Stimulated activated CD8-positive, alpha-beta memory T cell treated with anti-CD3 and anti-CD28 coated beads, Interleukin-7, amount 100 ng/mL, for 1 hour (primary cell): ENCODE measurements at places on chromosomes 1 and 21.

- DNase-seq, result no peak
These were observed 36.7 kb upstream of the SH3D21 start for GRCh38 chr1:36269408-36269838.

GRCh38 chr1:226973898-226974543, 33.9 kb downstream of the COQ8A start:
- no peak for DNase-seq

DNA sequence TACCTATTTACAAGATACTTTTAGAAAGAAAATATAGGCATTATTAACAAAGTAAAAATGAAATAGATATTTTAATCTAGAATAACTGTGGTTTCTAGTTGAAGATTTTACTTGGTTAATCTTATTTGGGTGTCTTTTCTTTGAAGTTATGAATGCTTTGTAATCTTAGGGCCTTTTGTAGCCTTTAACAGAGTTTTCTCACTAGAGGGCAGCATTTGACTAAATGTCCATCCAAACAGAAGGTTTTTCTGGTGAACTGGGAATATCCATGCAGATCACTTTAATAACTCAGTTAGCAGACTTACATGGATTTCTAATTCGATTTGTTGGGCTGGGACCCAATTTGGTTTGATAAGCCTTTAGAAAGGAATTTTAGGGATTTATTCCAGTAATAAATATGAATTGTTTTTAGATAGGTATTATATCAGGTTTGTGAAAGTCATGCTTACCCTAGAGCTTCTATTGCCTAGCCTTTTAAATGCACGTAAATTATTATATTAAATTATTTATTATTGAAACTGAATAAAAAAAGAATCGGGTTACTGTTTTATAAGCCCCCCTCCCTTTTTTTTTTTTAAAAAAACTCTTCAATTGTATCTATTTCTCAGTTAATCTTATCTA, 119.7 kb downstream of the ZNF326 start:
- DNase-seq, result no peak

DNA sequence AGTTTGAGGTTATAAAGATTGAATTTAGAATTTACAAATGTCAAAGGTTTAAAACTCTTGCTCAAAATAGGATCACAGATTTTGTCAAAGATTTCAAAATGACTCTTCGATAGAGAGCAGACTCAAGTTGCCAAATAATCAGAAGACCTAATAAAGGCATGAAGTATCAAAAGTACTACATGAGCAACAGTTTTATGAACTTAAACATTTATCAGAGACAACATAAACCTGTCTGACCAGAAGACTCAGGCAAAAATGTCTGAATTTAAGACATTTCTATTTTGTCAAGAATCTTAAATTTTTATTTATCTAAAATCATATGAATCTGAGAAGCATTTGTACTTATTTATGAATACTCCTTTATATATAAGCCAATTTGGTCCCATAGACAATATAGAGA, 330.9 kb downstream of the PTPRU start:
- DNase-seq, result no peak

- no peak for DNase-seq
These were observed 346.3 kb downstream of the NPHP4 start for GRCh38 chr1:5645929-5646328.

DNA sequence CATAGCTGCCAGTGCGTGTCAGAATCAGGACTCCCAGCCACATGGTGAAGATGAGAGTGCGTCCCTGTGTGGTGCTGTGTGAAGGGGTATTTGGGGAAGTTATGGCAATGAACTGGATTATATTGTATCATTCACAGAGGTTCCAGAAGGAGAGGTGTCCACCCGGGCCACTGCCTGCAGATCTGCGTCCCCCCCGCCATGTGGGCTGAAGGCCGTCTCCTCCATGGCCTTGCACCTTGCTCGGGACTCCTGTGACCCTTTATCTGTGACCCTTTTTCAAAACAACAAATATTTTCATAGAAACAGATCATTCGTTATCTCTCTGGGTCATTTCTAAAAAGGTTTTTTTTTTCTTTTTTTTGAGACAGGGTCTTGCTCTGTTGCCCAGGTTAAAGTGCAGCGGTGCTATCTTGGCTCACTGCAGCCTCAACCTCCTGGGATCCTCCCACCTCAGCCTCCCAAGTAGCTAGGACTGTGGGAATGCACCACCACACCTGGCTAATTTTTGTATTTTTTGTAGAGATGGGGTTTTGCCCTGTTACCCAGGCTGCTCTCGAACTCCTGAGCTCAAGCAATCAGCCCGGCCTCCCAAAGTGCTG, 120.2 kb upstream of the ERRFI1 start:
- no peak for DNase-seq

GRCh38 chr21:30990514-30991262, 47.6 kb downstream of the KRTAP19-8 start:
- DNase-seq, result no peak

DNA sequence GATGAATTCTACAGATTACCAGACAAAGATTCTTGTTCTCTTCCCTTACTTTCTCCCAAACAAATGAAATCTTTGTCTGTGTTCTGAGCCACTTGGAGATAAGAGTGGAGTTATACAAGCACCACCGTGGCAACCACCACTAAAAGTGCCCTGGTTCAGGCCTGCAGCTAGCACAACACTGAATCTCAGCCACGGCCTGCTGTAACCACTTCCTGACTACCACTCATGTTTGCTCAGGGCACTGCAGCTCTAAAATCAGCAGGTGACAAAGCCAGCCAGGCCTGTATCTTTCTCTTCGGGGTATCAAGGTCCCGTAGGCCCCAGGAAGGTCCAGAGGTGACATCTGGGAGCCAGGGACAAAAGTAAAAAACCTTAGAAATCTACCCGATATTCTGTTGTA, 3.2 kb upstream of the OR2T6 start:
- DNase-seq, result no peak

DNA sequence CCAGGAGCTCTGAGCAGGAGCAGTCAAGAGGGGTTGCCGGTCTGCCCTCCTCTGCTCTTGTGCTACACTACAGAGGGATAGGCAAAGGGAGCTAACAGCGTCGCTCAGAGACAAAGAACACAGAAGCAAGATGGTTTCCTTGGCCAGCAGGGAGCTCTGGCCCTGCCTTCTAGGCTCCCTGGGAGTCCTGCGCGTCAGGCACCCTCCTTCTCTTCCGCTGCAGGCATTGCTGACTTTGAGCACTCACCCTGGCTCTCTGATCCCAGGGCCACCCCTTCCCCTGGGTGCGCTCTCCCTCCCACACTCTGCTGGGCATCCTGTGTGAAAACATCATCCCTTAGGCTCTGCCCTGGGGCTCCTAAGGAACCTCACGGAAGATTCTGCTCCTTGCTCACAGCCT, 489 bp downstream of the TNNI1 start:
- no peak for DNase-seq

- no peak for DNase-seq
These were observed at the start of gene SLC6A17 for GRCh38 chr1:110150330-110151174. TSS of gene SLC6A17 (plus strand) at chr1:110150494. CDS start at chr1:110166930, 16,436 bp downstream.

DNA sequence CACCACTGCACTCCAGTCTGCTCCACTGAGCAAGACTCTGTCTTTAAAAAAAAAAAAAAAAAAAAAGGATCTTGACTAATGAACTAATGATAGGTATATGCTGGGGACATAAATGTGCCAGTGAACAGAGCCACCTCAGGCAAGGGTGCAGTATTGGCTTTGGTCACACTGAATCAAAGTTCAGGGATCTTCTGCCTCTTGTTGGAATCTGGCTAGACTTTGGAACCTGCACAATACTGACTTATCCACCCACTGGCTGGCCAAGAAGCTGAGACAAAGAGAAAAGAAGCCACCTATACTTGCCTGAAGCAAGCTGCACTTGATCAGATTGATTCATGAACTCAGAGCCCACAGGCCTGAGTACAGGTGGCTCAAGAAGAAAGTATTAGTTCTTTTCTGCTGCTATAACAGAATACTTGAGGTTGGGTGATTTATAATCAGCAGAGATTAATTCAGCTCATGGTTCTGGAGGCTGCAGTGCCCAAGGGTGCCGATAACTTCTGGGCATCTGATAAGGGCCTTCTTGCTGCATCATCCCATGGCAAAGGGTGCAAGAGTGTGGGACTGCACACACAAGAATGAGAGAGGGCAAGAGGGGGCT, 172.0 kb downstream of the FGGY start:
- DNase-seq, result no peak

DNA sequence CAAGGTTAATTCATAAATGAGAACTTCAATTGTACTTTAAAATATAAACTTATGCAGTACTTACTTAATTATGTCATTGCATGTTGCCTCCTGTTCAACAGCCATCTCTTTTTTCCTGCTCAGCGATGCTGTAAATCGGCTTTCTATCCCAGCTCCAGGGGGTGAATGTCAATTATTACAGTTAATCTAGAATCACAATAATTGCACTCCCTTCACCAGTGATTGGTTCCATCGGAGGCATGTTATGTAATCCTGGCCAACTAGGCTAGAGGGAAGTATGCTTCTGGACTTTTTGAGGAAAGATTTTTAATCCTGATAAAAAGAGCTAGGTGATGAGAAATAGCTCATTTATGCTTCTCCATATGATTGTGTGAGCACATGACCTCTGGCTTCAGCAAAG, 53.8 kb upstream of the SGIP1 start:
- no peak for DNase-seq

GRCh38 chr1:63813829-63814277, 40.0 kb downstream of the ROR1 start:
- DNase-seq, result no peak

DNA sequence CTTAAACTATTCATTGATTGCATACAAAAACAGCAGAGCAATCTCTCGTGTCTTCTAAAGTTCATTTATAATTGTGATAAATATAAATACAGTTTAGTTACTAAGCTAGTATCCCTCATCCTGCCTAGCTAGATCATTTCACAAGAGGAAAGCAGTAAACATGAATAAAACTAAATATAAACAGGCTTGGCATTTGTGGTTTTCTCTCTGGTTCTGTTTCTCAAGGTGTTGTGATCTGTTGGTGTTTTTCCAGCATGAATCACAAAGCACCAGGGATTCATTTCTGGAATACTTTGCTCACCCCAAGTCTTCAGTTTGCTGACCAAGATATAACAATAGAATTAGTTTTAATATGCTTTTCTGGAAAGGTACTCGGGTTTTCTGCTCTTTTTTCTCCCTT, 32.7 kb upstream of the GLIS1 start:
- DNase-seq, result no peak

DNA sequence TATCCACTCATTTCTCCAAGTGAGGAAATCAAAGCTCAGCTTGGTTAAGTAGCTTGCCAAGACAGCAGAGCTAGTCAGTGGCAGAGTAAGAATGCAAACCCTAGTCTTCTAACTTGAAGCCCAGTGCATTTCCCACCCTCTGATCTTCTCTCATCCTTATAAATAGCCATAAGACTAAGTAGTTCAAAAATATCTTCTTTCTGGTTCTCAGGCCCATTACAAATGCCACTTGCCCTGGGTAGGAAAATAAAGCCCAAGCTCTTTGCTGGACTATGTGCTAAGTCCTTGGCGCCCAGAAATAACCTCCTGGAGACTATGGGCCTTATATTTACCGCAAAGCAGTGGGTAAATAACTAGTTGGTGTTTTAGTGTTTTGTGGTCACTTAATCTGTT, 505.8 kb downstream of the PLPP3 start:
- no peak for DNase-seq

DNA sequence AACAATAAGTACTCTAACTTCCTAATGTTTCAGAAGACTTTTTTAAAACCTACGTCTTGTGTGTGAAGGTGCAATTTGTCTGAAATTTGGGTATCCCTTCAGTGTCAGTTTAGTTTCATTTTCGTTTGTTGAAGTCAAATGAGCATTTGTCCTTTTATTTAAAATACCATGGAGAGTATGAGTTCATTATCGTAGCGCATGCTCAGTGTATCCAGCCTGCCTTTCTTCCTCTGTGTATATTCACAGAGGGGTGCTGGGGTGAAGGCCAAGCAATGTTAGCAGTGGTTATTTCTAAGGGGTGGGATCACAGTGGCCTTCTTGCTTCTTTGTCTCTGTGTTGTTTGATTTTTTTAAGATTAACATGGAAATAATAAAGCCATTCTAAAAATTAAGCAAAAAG, 43.2 kb downstream of the CNN3 start:
- no peak for DNase-seq

- DNase-seq, result no peak
These were observed 24.4 kb downstream of the ALG14 start for GRCh38 chr1:95048317-95048716.

GRCh38 chr21:28150778-28151177, 841.9 kb downstream of the LTN1 start:
- no peak for DNase-seq
